ENCODE measurements at places on chromosomes 4 and X. TPM values are rescaled to one million over a fixed set of nuclear protein-coding genes. Genes with fewer than 3 reads are reported as not detected.

UGT2A3 gene
- polyA plus RNA-seq: not detected

PRDM8 gene
- 1.3 TPM for polyA plus RNA-seq

UGT2B15 gene
- polyA plus RNA-seq: not detected

TAF1 gene
- polyA plus RNA-seq: 14.7 TPM

LYAR gene
- polyA plus RNA-seq: 19.5 TPM

PDLIM3 gene
- polyA plus RNA-seq: 25.8 TPM

MAGEC1 gene
- polyA plus RNA-seq: not detected

HSFX2 gene
- polyA plus RNA-seq: 0.61 TPM

PARM1 gene
- polyA plus RNA-seq: 25.4 TPM

ENAM gene
- polyA plus RNA-seq: 0.06 TPM

CHRNA9 gene
- not detected for polyA plus RNA-seq

TDO2 gene
- 0.43 TPM for polyA plus RNA-seq

RNF128 gene
- 11.9 TPM for polyA plus RNA-seq

VSIG4 gene
- polyA plus RNA-seq: 82.2 TPM

AMOT gene
- 1.8 TPM for polyA plus RNA-seq

ARMCX2 gene
- polyA plus RNA-seq: 19.3 TPM

SYTL5 gene
- polyA plus RNA-seq: 2.0 TPM

GUCY1A1 gene
- polyA plus RNA-seq: 8.2 TPM

GNRHR gene
- polyA plus RNA-seq: not detected

TLR3 gene
- polyA plus RNA-seq: 3.2 TPM

RTL9 gene
- polyA plus RNA-seq: 0.02 TPM

GDPD2 gene
- not detected for polyA plus RNA-seq

HSFX3 gene
- not detected for polyA plus RNA-seq

All from lung (tissue), 17 donors.